ENCODE measurements at places on chromosomes 1 and 21.

DNA sequence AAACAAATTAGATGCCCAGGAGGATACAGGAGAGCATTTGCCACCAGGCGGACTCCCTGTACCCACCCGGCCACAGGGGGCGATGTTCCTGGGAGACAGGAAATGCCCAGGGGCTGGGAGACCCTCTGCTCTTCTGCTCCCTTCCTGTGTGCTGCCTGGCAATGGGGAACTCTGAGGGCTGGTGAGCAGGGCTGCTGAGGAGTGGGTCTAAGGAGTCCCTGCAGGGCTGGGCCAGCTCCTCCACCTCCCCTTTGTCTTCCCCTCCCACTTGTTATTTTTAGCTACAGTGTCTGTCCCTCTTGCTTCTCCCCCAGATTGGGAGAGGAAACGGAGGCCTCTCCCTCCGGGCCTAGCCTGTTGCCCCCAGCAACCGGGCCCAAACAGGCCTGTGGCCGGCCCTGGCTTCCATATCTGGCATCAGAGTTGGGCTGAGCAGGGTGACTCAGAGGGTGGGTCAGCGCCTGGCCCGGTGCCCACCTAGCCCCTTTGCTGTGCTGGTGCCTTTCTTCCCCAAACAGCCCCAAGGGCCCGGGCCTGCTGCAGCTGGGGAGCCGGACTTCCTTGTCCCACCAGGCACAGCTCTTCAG, 11.6 kb downstream of the LMNA start:
- peak; percentile 83 for DNase-seq

DNA sequence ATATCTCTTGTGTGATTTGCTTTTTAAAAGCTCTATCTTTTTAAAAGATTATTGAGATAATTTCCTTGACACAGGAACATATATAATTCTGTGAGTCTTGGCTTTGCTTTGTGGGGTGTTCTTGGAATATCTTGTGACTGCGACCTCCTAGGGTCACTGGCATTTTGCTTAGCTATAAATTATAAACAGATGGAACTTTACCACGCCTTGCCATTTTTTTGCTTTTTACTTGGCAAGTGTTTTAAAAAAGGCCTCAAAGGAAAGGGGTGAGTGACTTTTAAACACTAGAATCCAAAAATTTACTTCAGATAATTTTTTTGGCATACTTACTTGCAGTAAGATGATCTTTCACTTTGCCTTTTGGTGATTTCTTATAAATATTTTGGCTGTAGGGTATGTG, 43.6 kb downstream of the ALG6 start:
- DNase-seq = no peak

DNA sequence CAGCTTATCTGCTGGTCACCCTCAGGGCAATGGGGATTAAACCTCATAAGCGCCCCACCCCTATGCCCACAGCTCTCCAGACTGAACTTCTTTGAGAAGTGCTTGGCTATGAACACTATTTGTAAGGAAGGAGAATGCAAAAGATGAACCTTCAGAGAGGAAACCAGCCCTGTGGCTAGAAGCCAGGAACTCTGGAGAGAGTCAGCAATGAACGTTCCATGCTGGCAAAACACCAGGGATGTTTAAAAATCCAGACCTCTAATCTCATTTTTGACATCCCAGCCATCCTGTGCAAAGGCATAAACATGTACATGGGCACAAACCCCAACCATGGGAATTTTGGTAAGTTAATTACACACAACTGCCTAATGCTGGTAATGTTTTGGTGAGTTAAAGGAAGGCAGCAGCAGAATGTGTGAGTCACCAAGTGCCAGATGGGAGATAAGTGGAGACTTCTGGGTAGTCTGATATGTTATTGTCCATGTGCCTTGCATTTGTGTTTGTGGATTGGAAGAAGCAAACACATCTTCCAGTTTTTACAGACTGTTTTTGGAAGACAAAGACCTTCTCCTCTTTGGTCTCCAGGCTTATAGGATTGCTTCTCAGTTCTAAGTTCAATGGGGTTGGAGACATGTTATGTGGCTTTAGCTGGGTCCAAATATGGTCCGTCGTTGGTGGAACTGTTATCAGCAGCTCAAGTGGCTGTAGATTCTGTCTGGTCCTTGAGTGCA, 174.1 kb upstream of the ETV3 start:
- no peak for DNase-seq

GRCh38 chr1:75341537-75341936, 207.3 kb downstream of the LHX8 start:
- no peak for DNase-seq

- no peak for DNase-seq
These were observed 203.2 kb upstream of the LYPLAL1 start for GRCh38 chr1:218970397-218970990.

DNA sequence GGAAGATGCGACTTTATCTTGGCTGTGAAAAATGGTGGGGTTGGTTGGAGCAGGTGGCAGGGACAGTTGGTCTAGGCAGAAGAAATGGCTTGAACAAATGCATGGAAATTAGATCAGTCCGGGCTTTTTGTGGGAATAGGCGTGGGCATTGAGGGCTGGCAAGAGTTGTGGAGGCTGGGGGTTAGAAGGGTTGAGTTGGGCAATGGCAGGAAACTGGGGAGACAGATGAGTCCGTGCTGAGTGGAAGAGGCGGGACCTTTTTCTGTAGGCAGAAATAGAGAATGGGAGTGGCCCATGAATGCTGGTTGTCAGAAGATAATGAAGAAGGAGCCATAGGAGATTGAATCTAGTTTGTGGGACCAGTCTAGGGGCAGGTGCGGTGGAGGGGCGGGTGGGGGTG, 6.9 kb downstream of the PDPN start:
- DNase-seq = no peak

GRCh38 chr1:47696404-47696736, 258.5 kb downstream of the FOXD2 start:
- DNase-seq = no peak

DNA sequence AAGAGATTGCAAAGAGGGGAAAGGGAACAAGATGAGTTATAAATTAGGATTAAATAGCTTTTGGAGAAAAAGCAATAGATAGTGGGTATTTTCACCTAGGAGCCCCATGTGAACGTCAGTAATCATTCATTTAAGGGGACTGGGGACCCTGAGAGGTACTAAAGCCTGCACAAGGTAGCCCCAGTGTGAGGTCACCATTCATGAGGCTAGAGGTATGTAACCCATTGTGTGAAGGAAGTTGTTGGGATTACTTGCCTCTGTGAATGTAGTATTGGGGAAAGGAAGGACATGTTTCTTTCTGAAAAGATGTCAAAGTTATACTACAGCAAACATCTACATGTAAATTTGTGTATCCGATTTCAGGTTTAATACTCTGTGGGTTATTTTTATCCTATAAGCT, 276.8 kb downstream of the TBX15 start:
- DNase-seq = no peak

GRCh38 chr1:161228032-161228431, 2.2 kb downstream of the TOMM40L start:
- no peak for DNase-seq

GRCh38 chr1:74690364-74690696, 16.7 kb upstream of the ERICH3 start:
- no peak for DNase-seq

DNA sequence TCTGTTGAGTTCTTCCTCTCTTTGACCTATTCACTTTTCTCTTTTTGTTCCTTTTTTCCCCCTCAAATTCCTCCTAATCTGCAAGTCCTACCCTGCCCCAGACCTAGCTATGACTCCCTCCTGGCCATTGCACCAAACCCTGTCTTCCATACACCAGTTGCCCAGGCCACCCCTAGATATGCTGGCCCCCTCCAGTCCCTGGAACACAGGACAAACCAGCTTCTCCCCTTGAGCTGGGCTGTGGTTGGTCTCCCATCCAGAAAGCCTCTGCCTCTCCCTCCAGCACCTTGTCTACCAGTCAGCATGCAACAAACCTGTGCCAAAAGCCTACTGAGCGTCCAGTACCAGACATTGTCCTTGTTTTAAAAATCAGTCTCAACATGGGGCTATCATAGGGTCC, 59.4 kb downstream of the ELK4 start:
- no peak for DNase-seq

- peak; percentile 84 for DNase-seq
These were observed 2.5 kb upstream of the METTL25B start for GRCh38 chr1:156725683-156726280.

DNA sequence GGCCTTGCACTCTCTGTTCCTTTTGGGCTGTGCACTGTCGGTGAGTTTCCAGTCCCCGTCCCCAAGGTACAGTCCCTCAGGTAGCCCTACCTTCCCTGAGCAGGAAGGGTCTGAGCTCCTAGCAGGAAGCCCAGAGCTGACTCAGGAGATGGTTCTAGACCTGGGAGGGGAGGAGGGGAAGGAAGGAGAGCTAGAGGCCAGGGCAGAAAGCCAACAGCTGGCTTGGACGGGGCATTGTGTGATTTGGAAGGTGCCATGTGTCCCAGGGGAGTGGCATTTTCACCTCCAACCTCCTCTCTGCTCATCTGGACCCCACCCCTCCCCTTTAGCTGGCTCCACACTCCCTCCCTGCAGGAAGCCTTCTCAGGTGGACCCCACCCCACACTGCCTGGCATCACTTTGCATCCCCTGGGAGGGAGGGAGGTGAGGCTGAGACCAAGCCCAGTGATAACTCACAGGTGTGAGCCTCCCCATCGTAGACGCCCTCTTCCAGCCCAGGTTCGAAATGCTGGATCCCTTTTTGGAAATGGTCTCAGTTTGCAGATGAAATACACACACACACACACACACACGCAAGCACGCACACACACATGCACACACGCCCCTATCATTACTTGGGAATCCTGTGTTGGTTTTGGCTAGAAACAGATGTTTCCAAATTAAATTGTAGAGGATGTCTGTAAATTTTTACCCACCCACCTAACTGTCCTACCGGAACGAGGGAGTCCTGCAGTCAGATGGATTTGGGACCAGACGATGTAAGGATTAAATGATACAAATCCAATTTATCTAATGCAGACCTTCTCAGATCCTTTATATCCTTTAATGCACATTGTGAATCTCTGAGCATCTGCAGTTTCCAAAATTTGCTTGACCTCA, 19.7 kb upstream of the IFNLR1 start:
- DNase-seq = no peak

GRCh38 chr1:216596281-216596862, 126.9 kb downstream of the ESRRG start:
- peak; percentile 56 for DNase-seq

- DNase-seq = no peak
These were observed 23.0 kb downstream of the ERICH3 start for GRCh38 chr1:74650561-74650960.

DNA sequence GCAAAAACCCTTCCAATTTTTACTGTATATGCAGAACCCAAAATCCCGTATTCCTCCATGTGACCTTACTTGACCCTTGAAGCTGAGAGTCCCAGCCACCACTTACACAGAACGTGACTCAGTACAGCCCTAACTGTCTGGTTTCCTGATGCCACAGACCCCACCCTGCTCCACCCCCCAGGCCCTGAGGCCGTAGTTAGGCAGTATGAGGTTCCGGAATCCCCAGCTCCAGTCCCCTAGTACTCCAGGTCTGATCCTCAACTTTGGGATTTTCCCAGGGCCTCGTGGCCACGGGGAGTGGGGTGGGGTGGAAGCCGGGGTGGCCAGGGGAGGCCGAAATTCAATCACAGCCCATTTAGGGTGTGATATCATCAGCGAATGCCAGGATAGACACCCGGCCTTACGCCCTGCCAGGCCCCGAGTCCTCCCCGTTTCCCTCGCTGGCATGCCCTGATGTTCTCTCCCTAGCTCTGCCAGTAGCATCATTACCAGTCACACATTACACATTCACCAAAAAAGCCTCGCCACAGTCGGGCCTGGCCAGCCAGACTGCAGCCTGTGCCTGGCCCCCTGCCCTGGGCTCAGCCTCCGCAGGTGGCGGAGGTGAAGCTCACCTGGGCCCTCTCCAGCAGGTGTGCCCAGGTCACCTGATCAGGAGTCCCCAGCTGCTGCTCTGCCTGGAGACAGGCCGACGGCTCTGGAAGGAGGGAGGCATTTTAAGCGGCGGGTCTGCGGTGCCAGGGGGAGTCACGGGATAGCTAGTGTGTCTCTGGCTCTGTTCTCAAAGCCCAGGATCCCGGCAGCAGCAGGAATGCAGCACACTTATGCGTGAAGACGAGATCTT, 70.8 kb downstream of the SCCPDH start:
- DNase-seq = peak; percentile 30

- DNase-seq = no peak
These were observed 70.6 kb downstream of the GADD45A start for GRCh38 chr1:67755619-67756018.

GRCh38 chr1:63148825-63149645, 173.3 kb upstream of the FOXD3 start:
- peak; percentile 41 for DNase-seq

- no peak for DNase-seq
These were observed 91.6 kb downstream of the KAZN start for GRCh38 chr1:14689996-14690615.

- DNase-seq = no peak
These were observed 58.6 kb downstream of the OLIG1 start for GRCh38 chr21:33128538-33128937.

DNA sequence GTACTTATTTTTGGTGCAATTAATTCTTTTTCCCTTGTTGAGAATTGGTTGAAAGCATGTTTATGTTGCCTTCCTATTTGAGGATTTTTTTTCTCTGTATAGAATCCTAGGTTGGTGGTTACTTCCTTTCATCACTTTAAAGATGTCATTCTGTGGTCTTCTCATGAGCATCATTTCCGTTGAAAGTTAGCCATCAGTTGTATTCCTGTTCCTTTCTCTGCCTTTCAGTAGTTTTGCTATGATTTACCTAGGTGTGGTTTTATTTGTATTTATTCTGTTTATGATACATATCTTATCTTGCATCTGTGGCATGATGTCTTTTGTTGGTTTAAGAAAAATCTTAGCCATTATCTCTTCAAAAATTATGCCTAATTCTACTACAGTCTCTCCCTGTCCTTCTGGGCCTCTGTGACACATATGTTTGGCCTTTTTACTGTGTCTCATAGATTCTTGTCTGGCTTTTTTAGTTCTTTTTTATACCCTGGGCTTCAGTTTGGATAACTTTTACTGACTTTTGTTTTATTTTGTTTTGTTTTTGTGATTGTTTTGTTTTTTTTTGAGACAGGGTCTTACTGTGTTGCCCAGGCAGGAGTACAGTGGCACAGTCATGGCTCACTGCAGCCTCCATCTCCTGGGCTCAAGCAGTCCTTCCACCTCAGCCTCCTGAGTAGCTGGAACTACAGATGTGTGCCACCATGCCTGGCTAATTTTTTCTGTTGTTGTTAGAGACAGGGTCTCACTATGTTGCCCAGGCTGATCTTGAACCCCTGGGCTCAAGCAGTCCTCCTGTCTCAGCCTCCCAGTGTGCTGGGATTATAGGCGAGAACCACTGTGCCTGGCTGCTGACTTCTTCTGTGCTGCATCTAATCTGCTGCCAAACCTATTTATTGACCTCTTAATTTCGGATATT, 24.1 kb downstream of the PTGFRN start:
- DNase-seq = no peak
